ENCODE measurements at places on chromosomes 7 and 10. TPM values are rescaled to one million over a fixed set of nuclear protein-coding genes. Genes with fewer than 3 reads are reported as not detected.
A peak's percentile ranks its signal among the peaks of the same experiment; 100 is the strongest.

DNA sequence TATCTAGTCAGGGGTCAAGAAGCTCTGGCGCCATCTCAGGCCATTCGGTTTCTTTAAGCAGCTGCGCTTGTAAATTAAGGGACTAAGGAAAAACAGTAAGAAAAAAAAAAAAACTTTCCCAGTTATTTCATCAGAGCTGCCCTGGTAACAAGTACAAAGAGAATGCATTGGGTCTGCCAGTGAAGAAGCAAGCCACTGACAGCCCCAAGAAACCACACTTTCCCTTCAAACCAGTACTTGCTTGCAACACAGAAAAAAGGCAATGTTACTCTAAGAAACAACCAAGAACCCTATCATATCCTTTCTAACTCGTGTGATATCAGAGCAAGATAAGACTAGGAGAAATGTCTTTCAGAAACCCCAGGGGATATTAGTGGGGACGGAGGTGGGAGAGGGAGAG, 40.6 kb upstream of the AOAH start:
- H3K36me3 ChIP-seq = no peaks in the 10 kb centered on the region
- no peaks in the 10 kb centered on the region for H3K4me1 ChIP-seq
- no peak overlapping the region for H3K4me3 ChIP-seq
- no peaks in the 10 kb centered on the region for H3K27me3 ChIP-seq
- DNase-seq = no peak
- H3K27ac ChIP-seq = no peak overlapping the region

The CALHM3 gene
- total RNA-seq = not detected

DNA sequence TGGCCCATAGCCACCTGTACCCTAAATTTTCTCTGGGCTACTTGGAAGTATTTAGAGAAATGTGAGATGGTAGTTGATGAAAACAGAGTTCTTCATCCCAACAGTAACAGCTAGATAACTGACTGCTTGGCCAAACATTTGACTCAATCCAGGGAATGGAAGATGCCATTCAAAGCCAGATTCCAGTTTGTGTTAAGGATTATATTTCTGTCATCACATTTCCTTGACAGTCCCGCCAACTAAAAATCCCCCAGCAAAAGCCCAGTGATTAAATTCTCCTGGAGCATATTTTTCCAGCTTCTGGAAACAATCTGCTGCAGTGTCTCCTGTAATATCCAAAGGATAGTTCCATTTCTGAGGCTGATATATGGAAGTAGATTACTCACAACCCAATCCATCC, 45.4 kb upstream of the PTN start:
- H3K4me3 ChIP-seq = no peak overlapping the region
- DNase-seq = no peak
- peaks cover 12% of the 10 kb centered on the region for H3K36me3 ChIP-seq
- no peak overlapping the region for H3K27ac ChIP-seq
- H3K27me3 ChIP-seq = no peaks in the 10 kb centered on the region

The GPR15LG gene
- not detected for total RNA-seq

- DNase-seq = no peak
- H3K27ac ChIP-seq = no peak overlapping the region
- no peaks in the 10 kb centered on the region for H3K36me3 ChIP-seq
- H3K27me3 ChIP-seq = no peaks in the 10 kb centered on the region
Observed at GRCh38 chr10:83127942-83128575, 1011.2 kb upstream of the GHITM start.

DNA sequence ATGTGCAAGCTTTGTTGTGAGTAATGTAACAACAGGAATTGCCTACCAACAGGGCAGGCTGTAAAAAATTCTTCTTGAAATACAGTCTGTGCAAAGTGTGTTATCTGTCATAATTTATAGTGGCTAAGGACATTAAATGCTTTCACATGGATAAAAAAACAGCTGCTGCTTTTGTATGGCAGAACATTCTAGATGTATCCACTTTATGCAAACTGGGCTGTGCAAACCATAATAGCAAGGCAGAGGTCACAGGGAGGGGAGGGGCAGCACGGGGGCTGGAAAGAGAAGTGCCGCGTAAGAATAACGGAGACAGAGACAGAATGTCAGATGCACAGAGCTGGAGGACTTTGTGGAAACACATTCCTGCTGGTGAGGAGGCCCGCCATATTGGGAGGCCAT, 86.1 kb downstream of the VOPP1 start:
- H3K4me3 ChIP-seq = no peak overlapping the region
- H3K36me3 ChIP-seq = peaks cover 7% of the 10 kb centered on the region
- H3K4me1 ChIP-seq = no peaks in the 10 kb centered on the region
- no peak overlapping the region for H3K27ac ChIP-seq
- DNase-seq = no peak

DNA sequence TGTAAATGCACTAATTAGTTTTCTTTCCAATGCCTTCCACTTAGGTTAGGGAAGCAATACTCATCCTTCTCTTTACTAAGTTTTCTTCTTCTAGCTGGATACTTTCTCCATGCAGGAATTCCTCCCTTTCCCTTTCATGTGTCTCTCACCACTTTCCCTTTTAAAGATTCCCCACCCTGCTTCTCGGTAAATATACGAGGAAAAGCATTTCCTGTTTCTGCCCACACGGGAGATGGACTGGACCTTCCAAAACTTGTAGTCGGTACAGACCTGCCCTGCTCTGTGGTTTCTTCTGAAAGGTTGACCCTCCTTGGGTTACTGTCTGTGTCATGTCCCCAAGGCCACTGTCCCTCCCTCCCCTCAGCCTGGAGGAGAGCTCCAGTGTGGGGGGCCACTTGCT, 58.9 kb upstream of the LYZL2 start:
- H3K4me3 ChIP-seq = no peak overlapping the region
- H3K36me3 ChIP-seq = no peaks in the 10 kb centered on the region
- no peaks in the 10 kb centered on the region for H3K27me3 ChIP-seq
- DNase-seq = peak; percentile 49
- no peak overlapping the region for H3K27ac ChIP-seq

GRCh38 chr7:30146127-30146612, 11.4 kb downstream of the MTURN start:
- peaks cover 13% of the 10 kb centered on the region for H3K4me1 ChIP-seq
- no peak overlapping the region for H3K4me3 ChIP-seq

- H3K27ac ChIP-seq = no peak overlapping the region
- no peak for DNase-seq
- H3K4me3 ChIP-seq = no peak overlapping the region
- H3K36me3 ChIP-seq = no peaks in the 10 kb centered on the region
- peaks cover 5% of the 10 kb centered on the region for H3K27me3 ChIP-seq
Observed at GRCh38 chr7:106863274-106863997, 1.6 kb upstream of the PIK3CG start.

DNA sequence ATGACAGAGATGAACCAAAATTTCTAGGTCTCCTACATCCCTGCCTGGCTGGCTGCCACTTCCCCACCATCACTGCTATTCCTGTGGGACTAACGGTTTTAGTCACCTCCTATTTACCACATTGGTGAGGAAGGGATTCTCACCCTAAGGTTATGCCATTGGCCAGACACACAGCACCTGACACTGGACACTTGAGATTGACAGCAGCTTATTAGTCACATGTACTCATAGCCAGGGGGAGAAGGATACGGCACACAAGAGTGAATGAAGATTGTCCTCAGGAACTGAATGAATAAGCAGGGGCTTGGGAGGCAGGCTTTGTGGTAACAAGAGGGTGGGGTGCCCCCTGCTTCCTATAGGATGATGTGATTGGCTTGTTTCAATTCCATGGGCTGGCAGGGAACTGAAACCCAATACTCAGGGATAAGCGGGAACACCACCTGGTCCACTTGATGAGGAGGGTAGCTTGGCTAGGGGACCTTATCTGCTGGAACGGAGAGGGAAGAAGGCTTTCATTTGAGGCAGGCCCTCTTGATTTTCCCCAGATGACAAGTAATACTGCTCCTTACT, 99.0 kb downstream of the SPAG6 start:
- DNase-seq = no peak
- H3K27ac ChIP-seq = no peak overlapping the region
- no peak overlapping the region for H3K4me3 ChIP-seq
- H3K4me1 ChIP-seq = peaks cover 10% of the 10 kb centered on the region

GRCh38 chr7:159130820-159131219, 13.8 kb downstream of the VIPR2 start:
- no peaks in the 10 kb centered on the region for H3K4me1 ChIP-seq
- no peak overlapping the region for H3K4me3 ChIP-seq
- no peak for DNase-seq
- H3K27me3 ChIP-seq = no peaks in the 10 kb centered on the region

GRCh38 chr7:6202117-6202516, 70.3 kb downstream of the CYTH3 start:
- H3K36me3 ChIP-seq = no peaks in the 10 kb centered on the region
- H3K27me3 ChIP-seq = no peaks in the 10 kb centered on the region
- peaks cover 13% of the 10 kb centered on the region for H3K4me1 ChIP-seq
- H3K27ac ChIP-seq = no peak overlapping the region

- no peak overlapping the region for H3K27ac ChIP-seq
- no peaks in the 10 kb centered on the region for H3K36me3 ChIP-seq
- no peaks in the 10 kb centered on the region for H3K4me1 ChIP-seq
- no peak for DNase-seq
- H3K4me3 ChIP-seq = no peak overlapping the region
Observed at GRCh38 chr10:108632144-108632543, 1291.2 kb downstream of the XPNPEP1 start.

DNA sequence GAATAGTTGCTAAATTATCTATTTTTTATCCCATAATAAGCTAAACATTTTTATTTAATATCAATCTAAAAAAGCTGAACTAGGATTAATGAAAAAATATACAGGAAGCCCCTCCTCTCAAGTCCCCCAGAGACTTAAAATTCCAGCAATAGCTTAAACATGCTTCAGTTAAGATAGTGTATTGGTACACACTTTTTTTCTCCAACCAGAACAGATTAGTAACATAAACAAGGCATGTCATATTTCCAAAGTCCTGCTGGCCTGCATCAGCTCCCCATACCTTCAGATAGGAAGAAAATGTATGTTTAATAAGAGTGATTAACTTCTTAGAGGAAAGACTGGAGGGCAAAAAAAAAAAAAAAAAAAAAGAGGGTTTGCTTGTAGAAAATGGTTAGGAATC, 7.1 kb downstream of the TBX20 start:
- no peak overlapping the region for H3K27ac ChIP-seq
- peaks cover 46% of the 10 kb centered on the region for H3K27me3 ChIP-seq
- DNase-seq = peak; percentile 3
- H3K4me3 ChIP-seq = no peak overlapping the region
- H3K4me1 ChIP-seq = no peaks in the 10 kb centered on the region

GRCh38 chr7:141456298-141456697, 94.9 kb upstream of the AGK start:
- no peak overlapping the region for H3K4me3 ChIP-seq
- no peak overlapping the region for H3K27ac ChIP-seq
- H3K27me3 ChIP-seq = no peaks in the 10 kb centered on the region
- no peaks in the 10 kb centered on the region for H3K4me1 ChIP-seq
- H3K36me3 ChIP-seq = no peaks in the 10 kb centered on the region

The GIMAP1 gene
- total RNA-seq = not detected

DNA sequence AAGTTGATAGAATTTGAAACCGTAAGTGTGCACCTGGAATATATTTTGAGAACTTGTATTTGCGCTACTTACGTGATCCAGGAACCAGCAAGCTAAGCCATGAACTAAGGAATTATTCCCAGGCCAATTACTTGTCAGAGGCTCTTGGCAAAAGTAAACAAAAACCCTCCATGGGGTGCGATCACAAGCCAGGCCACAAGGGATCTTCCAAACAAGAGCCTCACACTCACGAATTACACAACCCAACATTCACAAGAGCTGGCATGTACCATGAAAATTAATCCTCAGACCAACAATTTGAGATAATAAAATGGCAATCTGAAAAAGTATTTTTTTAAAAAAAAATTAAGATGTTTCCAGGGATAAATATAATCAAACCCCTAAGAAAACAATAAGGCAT, 467.0 kb upstream of the AKR1E2 start:
- H3K4me1 ChIP-seq = peaks cover 8% of the 10 kb centered on the region
- no peak overlapping the region for H3K4me3 ChIP-seq
- DNase-seq = no peak
- no peaks in the 10 kb centered on the region for H3K36me3 ChIP-seq

The CCDC7 gene
- 25.6 TPM for total RNA-seq

The SPDYE2 gene
- total RNA-seq = not detected

- no peaks in the 10 kb centered on the region for H3K36me3 ChIP-seq
- H3K27ac ChIP-seq = no peak overlapping the region
- no peak overlapping the region for H3K4me3 ChIP-seq
- peaks cover 13% of the 10 kb centered on the region for H3K27me3 ChIP-seq
- no peaks in the 10 kb centered on the region for H3K4me1 ChIP-seq
- DNase-seq = no peak
Observed at GRCh38 chr10:70950037-70950436, 61.7 kb upstream of the PCBD1 start.

DNA sequence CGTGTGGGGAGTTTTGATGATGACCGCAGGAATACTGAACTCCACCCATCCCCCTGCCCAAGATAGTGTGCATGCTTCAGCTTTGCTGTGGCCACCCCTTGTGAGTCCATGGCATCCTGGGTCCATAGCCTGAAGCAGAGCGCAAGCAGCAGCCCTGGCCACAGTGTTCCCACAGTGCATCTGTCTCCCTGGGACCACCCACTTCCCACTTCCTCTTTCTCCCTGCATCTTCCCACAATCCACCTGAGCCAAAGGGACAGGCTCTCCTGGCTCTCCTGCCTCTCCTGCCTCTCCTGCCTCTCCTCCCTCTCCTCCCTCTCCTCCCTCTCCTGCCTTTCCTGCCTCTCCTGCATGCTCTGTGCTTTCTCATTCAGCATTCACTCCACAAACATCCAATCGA, 150.7 kb downstream of the PAXIP1 start:
- DNase-seq = no peak
- no peaks in the 10 kb centered on the region for H3K36me3 ChIP-seq
- no peak overlapping the region for H3K27ac ChIP-seq

DNA sequence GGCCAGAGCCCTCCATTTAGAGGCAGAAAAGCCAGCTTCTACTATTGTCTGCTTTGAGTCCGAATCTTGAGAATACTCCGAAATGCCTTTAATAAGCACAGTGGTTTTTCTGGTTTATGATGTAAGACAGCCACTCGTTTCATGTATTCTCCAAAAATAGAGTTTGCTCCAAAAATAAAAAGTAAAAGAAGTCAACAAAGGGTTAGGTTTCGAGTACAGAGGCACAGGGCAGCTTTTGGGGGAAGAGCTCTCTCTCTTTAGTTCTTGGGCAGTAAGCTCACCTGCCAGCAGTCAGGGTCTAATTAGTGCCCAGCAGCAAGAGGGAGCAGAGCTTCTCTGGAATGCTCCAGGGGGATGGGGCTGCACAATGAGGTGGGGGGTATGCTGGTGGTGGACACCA, 20.2 kb downstream of the CREB3L2 start:
- no peaks in the 10 kb centered on the region for H3K27me3 ChIP-seq
- H3K4me1 ChIP-seq = peaks cover 90% of the 10 kb centered on the region
- H3K27ac ChIP-seq = peak overlapping the region; percentile 98
- peaks cover 11% of the 10 kb centered on the region for H3K36me3 ChIP-seq
- no peak for DNase-seq

DNA sequence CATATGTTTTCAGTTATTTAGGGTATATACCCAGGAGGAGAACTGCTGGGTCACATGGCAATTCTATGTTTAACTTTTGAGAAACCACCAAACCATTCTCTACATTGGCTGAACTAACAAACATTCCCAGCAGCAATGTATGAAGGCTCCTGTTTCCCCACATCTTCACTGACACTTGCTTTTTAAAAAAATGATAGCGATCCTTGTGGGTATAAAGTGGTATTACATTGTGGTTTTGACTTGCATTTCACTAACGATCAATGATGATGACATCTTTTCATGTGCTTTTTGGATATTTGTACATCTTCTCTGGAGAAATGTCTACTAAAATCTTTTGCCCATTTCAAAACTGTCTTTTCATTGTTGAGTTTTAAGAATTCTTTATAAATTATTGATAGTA, 51.2 kb upstream of the ANAPC16 start:
- H3K36me3 ChIP-seq = no peaks in the 10 kb centered on the region
- no peak overlapping the region for H3K4me3 ChIP-seq
- no peak for DNase-seq
- no peaks in the 10 kb centered on the region for H3K27me3 ChIP-seq
- H3K27ac ChIP-seq = no peak overlapping the region
